ENCODE measurements at places on chromosomes 4 and X.

DNA sequence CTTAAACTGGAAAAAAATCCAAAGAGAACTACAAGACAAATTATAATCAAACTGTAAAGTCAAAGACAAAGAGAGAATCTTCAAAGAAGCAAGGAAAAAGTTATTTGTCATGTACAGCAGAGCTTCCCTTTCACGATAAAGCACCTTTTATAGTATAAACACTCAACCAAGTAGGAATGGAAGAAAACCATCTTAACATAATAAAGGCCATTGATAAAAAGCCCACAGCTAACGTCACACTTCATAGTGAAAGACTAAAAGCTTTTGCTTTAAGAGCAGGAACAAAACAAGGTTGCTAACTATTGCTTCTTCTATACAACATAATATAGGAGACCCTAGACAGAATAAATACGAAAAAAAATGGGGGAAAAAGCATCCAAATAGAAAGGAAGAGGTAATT, 595.7 kb upstream of the POU3F4 start:
- DNase-seq = no peak

- DNase-seq = no peak
Measured at GRCh38 chrX:119640731-119641170, 34.5 kb upstream of the NKRF start.

DNA sequence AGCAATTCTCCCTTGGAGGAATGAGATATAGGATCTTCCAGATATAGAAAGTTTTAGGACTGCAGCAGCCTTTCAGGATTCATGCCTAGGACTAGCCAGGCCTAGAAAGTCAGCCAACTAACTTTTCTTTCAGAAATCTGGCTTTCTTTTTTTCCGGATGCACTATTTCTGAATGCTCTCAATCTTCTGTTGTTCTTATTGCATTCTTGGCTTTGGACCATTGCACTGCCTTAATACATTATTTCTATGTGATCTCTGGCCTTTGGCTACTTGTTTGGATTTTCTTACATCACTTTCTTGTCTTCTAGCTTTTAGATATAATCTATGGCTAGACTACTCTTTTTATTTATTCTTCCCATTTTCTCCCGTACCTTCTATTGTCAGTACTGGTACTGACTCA, 813.1 kb upstream of the HTR2C start:
- no peak for DNase-seq

DNA sequence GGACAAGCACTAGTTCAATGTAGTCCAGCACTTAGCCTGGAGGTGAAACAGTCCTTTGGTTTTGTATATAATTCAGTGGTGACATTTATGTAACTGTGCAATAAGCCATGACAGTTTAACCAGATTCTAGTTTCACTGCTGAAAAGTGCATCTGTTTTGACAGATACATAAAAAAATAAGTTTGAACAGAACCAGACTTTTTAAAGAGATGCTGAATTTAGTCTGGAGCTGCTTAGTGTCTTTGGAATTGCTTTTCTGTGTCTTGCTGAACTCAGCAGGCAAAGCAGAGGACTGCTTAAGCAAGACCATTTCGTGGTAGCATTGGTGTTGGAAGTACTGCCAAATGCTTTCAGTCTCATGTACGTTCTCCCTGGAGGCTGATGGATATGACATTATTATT, 393.5 kb downstream of the MAPK10 start:
- DNase-seq = no peak

DNA sequence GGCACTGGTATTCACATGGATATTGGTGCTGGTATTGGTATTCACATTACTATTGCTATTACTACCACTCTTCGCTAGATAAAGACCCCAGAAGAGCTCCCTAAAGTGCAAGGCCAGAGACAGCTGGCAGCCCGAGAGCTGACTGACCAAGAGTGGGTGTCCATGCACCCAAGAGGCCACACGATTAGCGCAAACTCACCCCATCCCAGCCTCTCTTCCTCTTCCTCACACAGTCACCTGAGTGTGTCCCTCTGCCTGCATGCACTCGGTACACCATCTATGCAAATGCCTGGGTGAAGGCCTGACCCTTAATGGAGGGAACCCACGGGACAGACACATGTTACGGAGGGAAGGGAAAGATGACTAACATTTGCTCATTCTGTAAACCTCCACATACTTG, 86.7 kb downstream of the HAUS3 start:
- DNase-seq = no peak

- DNase-seq = no peak
Measured at GRCh38 chr4:173521467-173522159, 8.4 kb downstream of the HAND2 start.

DNA sequence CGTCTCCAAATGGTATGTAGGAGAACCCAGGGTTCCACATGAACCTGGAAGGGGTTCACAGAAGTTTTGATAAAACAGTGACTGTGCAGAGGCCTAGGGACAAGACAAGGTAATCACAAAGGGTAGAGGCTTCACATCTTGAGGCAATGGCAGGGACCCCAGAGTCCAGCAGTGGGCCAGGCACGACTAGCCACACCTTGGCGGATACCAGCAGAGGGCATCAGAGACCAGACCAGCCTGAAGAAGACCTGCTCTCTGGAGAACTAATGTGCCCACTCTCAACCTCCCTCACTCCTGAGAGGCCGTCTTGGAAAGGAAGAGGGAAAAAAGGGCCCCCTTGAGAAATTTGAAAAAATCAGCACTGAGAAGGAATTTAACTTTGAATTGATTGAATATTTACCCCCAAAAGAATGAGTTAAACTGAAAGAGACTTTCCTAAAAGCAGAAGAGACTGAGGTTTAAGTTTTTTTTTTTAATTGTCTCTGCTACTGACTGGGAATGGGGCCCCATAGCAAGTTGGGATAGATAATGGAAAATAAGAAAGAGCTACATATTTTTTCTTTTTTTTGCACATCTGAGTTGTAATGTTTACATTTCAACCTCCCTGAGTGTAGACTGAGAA, 243.8 kb upstream of the JADE1 start:
- peak; percentile 44 for DNase-seq

- peak; percentile 38 for DNase-seq
Measured at GRCh38 chrX:14529290-14529989, at the start of gene GLRA2. TSS of gene GLRA2 (plus strand) at chrX:14529536. CDS start at chrX:14530058, 522 bp downstream.

DNA sequence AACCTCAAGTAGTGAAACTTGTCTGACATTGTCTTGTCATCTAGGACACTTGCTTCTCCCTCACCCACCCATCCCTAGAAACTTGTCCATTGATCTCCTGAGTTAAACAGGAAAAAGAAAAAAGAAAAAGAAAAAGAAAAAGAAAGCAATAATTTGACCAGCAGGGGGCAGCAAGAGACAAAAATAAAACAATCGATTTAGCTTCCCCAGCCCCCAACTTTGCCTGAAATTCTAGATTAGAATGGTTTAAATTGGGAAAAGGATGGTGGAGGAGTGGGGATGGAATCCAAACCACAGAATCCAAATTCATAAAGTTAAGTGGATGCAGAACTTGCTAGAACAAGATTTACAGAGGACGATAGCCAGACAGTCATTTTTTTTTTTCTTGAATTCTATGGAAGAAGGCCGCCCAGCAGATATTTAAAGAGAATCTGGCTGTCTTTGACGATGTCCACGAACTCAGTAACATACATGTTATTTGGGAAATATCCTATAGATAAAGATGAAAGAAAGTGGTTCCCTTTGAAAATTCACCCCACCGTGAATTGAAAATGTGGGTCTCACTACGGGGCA, 282.9 kb downstream of the USP46 start:
- DNase-seq = peak; percentile 44

DNA sequence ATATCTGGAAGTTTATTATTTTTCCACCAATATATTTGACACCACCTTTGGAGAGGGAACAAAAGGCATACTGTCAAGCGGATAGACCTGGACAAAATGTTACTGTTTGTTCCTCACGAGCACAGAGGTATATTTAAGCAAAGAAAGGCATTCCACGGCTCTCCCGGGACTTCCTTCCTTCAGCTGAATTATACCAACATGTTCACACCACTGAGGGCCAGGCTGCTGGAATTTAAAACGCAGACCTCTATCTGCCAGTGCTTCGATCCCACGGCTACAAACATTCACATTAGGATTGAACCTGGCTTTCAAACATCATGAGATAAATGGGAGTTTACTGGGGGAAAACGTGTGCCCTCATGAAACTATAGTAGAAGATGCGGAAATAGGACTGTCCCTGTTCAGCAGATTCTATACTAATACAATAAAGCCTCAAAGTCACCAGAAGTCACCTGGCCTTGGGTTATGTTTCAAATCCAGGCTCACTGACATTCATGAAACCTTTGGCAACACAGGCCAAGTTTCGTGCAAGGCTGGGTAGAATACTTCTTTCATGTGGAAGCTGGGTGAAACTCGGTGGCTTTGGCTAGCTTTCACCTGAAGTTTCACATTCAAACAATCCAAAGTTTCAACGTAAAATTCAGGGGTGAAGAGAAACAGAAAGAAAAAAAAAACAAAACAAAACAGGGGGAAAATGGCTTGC, 39.5 kb downstream of the SORBS2 start:
- no peak for DNase-seq

DNA sequence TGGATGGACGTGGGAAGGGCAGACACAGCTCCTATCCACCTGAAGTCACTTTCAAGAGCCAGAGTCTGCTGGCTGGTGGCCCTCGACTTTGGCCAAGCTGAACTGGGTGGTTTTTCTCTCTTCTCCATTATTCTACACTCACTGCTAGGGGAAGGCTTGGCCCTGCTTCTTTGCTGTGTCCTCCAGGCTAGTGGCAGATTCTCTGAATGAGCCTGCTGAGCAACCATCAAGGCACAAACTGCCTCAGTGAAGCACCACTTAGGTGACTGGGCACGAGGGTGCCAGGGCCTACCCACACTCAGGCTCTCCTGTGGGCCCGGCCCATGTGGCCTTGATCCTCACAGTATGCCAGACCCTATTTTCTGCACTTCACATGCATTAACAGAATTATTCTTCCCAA, 92.0 kb downstream of the PJA1 start:
- DNase-seq = no peak

DNA sequence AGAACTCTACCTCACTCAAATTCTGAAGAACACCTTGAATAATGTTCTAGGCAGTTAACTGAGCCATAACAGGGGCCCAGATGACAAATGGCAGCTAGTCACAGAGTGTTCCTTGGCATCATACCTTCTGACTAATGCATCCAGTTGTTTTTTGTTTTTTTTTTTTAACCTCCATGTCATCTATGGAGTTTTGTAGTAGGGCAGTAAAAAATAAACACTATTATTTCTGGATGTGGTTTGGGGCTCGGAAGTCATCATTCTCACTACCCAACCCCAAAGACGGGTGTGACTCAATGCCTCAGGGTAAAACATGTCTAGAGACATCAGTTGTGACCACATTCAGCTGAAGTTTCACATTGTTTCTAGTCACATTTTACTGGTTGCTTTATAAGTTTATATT, 31.2 kb upstream of the MCF2 start:
- peak; percentile 52 for DNase-seq

DNA sequence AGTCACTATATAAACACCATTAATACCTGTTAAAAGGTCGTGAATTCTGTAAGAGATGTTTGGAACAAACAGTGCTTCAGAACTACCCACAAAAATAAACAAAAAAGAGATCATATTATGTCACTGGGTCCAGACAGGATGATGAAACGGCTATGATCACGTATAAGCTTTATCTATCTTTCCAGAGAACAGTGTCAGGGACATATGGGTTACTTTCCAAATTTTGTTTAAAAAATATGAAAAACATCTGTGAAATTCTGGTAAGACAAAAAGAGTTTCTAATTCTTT, 90.0 kb downstream of the SORBS2 start:
- DNase-seq = no peak

DNA sequence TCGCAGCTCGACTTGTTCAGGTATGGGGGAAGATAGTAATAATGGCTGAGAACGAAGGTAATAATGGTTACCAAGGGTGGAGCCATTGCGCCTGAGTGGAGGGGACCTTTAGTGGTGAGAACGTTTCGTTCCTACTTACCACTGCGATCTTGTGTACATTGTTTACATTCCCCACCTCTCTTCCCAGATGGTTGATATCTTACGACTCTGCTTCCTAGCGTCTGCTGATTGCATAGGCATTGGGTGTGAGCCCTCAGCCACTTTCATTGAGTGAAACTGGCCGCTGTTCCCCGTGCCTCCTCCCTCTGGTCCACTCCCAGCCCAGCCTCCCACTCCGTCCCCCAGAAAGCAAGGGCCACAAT, 850 bp downstream of the IGBP1 start:
- DNase-seq = peak; percentile 10

DNA sequence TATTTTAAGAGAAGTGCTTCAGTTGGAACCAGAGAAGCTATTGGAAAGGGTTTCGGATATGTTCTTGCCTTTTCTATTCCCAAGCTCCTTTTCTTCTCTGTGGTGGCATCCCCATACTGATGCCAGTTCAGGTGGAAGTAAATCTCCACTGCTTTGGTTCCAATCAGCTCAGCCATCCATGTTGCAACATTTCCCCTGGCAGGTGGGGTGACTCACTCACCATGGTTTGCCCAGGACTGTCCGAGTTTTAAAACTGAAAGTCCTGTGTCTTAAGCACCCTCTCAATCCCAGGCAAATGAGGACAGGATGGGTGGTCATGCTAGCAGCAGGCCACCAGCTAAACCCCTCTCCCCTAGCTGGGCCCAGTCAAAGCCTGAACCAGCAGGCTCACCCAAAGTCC, 15.1 kb downstream of the RAI2 start:
- peak; percentile 39 for DNase-seq

GRCh38 chrX:48700246-48700645, 3.7 kb downstream of the SUV39H1 start:
- no peak for DNase-seq

- peak; percentile 27 for DNase-seq
Measured at GRCh38 chrX:3697220-3697684, 16.2 kb downstream of the PRKX start.

- DNase-seq = peak; percentile 29
Measured at GRCh38 chrX:120559804-120560203, 958 bp downstream of the CUL4B start.

- no peak for DNase-seq
Measured at GRCh38 chr4:8691151-8691775, 98.7 kb downstream of the CPZ start.

DNA sequence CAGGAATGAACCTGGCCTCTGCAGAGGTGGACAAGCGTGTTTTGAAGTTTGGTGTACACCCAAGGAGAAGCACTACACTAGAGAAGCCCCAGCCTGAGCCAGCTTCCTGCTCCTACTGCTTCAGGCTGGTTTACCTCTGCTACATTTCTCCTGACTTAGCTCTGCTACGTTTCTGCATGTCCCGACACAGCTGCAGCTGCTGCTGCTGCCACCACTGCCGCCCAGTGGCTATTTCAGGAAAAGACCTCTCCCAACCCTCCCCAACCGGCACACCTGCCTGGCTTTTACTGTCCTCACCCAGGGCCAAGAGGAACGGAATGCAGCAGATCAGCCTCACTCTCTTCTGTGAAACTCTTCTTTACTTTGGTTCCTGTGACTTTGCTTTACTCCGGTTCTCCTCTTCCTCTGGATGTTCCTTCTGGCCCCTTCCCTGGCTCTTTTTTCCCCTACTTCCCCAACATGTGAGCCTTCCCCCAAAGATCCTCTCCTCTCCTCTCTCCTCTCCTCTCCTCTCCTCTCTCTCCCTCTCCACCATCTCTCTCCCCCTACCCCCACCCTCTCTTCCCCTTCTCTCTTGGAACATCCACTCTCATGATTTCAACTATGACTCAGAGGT, 3.1 kb upstream of the P2RY4 start:
- peak; percentile 75 for DNase-seq
